Stimulated activated CD8-positive, alpha-beta memory T cell treated with anti-CD3 and anti-CD28 coated beads, Interleukin-7, amount 100 ng/mL, for 1 hour (primary cell): ENCODE measurements at places on chromosomes 2 and 18.

DNA sequence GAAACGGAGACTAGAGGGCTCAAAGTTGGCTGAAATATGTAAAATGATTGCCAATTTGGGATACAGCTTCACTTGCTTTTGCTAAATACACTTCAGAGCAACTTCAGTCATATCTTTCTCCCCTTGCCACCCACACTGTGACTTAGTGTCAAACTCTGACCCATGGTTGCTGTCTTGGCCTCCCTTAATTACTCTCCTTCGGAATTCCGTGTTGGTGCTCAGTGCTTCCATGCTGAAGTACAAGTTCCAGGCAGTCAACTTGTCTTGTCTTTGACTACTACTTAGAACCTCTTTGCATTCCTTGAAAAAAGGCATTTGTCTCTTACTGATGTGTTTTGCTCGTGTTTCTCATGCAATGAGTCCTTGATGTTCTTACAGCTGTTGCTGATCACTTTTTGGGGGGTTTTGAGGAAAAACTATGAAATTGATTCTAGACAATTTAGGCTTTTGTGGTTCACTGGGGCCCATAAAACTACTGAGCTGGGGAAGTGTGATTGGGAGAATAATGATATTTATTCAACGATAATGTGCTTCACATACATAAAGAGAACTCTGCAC lies 146.0 kb downstream of the UBE2E3 start:
- no peak for DNase-seq

DNA sequence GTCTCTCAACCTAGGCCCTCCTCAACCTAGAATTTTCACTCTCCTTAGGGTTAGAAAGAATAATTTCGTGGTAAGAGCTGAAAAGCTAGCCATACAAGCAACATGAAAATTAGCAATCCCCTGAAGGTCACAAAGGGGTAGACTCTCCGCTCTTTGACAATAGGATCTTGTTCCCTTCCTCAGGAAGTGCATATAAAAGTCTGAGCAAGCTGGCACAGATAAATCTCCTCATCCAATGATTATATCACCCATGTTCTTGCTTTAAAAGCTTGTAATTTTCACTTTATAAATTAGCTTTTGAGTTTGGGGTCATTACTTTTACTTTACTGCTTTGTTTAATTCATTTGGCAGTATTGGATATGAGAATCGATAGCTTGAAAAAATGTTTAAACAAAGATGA lies 852.3 kb upstream of the CRIM1 start:
- DNase-seq = no peak

GRCh38 chr2:177270531-177270930 lies 6.0 kb upstream of the NFE2L2 start:
- DNase-seq = no peak

DNA sequence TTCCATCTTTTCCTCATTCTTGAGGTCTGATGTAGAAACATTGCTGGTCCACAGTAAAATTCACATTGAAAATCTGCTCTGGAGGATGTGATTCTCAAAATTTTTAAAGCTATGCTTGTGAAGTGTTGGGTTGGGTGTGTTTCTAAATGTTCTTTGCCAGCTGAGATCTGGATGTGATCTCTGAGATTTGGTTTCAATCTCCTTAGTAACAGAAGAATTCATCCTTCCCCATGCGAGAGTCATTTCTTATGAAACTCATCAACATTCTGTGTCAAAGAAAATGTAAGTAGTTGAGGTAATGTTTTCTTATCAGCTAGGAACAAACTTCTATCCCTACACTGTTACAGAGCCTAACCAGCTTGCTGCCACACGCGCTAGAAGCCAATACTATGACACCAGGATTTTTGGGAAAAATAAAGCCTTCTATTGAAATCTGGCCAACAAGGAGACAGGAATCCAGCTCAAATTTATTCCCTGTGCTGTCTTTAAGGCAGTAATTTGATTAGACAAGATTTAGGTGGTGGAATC lies 134.9 kb downstream of the PTH2R start:
- DNase-seq = no peak

GRCh38 chr2:70941186-70941585 lies 5.5 kb downstream of the ATP6V1B1 start:
- DNase-seq = no peak

DNA sequence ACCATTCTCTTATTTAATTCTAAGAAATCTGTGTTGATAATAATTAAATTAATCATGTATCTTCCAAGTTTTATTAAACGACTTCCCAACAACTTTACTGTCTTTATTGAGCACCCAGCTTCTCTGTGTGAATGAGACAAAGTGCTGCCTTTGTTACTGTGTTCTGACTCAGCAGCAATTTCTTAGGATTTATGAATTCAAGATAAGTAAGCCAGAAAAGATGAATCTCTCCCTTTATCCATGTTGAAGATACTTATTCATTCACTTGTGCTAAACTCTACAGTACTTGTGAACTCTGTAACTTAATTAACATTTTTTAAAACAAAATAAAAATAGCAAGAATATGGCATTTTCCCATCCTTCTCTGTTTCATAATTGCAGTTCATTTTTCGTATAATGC lies 1403.3 kb upstream of the DDX18 start:
- no peak for DNase-seq

DNA sequence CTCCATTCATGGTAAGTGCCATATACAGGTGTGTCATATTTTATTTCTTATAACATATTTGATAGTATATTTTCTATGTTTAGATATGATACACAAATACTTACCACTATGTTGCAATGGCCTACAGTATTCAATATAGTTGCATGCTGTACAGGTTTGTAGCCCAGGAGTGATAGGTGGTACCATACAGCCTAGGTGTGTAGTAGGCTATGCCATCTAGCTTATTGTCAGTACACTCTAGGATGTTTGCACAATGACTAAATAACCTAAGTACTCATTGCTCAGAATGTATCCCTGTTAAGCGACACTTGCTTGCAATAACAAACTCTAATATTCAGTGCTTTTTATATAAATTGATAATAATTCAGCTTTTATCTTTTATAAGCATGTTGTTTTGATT lies 563.1 kb upstream of the LINC00305 start:
- DNase-seq = no peak

DNA sequence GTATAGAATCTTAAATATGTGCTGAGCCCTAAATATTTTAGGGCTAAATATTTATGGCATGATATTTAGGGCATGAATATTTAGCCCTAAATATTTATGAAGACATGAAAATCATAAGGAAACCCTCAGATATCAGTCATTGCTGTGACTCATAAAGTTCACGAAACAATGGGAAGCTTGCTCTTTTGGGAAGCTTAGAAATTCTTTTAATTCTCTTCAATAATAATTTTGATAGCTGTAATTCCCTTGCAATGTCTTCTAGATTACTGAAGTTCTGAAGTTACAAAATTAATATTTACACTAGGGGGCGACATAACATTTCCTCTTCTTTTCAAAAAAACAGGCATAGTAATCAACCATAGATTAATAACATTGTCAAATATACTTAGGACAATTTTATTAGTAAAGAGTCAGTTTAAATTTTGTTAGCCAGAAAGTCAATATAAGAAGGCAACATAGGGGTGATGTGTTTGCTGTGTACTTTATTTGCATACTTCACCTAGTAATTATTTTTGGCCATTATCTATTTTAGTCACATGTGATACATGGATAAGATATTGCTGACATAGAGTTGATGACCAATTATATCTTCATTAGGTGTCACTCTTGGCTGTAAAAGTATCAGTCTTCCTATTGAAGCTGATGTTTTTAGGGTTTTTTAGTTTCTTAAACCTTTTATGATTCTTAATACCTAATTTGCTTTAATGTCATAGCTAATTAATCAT lies 13.2 kb downstream of the ZNF804A start:
- DNase-seq = no peak

- no peak for DNase-seq
These were observed 30.6 kb upstream of the SPP2 start for GRCh38 chr2:234019896-234020295.

DNA sequence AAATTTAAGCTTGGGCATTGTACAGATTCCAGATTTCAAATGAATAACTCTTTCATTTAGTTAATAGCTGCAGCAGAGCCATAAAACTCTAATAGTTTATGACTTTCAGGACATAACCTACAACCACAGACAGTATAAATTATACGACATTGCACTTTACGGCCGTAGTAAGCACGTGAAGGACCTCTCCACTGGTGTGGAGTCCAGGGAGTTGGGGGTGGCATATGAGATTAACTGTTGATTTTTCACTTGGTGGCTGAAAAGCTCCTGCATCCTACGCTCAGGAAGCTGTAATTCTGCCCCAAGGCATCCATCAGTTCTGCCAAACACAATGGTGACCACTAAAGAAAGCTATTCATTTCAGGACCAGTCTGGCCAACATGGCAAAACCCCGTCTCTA lies 376.2 kb downstream of the SOX11 start:
- DNase-seq = no peak

GRCh38 chr18:13006531-13007247 lies 15.5 kb downstream of the CEP192 start:
- DNase-seq = no peak

DNA sequence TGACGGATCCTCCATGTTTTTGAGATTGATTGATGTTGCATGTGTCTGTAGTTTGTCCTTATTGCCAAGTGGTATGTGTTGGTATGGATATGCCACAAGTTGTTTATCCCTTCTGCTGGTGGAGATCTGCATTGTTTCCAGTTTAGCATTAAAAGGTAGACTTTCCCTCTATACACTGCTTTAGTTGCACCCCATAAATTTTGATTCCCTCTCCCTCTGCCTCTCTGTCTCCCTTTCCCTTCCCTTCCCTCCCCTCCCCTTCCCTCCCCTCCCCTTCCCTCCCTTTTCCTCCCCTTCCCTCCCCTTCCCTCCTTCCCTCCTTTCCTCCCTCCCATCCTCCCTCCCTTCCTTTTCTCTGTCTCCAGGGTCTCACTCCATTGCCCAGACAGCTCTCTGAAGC lies 18.6 kb upstream of the TOGARAM2 start:
- no peak for DNase-seq

DNA sequence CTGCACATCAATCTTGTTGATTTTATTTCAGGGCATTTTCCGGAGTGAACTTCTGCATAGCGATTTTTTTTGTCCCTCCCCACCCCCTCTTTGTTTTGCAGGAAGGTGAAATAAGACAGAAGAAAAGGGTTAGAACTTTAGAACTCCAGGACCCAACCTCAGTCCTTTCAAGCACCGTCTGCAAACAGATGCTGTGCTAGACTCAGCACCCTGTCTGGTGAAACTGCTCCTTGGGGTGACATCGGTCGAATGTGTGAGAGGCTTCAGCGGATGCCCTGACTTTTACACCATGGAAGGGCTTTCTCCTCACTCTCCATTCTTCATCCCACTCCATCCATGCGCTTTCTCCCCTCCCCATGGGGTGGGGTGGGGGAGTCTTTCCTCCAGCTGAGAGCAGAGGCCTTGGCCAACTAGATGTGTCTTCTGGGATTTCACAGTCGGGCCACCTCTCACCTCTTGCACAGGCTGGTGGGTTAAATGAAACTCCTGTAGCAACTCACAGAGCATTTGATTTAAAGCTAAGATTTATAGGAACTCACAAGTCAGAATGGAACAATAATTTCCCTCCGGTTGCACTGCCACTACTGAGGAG lies 43.3 kb upstream of the EDAR start:
- no peak for DNase-seq

- no peak for DNase-seq
These were observed 91.9 kb downstream of the VRK2 start for GRCh38 chr2:58138396-58139030.

DNA sequence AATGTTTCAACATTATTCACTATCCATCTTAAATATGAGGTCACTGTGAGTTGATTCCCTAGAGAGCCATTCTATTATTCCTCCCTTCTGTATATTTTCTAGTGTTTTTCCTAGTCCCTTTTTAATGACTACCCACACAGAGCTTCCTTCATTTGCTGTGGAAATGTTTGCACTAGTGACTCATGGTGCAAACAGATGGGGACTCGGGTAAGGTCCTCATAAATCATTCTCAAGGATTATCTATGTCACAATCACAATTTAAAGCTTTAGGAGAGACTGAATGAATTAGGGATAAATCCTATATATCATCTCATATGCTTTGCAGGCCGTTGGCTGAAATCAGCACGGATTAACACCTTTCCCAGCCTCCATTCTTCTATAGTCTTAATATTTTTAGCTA lies 159.6 kb downstream of the DCC start:
- DNase-seq = no peak

DNA sequence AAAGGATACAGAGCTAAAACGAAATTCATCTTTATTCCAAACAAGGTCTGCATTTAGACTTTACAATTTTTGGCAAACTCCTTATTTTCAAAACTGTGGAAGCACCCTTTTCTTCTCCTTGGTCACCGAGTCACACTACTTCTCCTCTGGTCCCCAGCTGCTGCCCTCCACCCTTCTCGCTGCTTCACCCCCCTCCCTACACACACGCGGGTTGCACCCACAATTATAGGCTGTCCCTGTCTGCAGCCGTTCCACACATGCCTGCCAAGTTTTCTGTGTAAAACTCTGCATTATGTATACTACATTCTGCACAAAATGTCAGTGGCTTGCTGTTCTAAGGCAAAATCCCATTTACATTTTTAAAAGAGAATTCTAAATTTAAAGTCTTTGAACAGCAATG lies 63.5 kb downstream of the PTPN2 start:
- DNase-seq = no peak

GRCh38 chr2:20633794-20634506 lies 16.9 kb downstream of the HS1BP3 start:
- no peak for DNase-seq

- no peak for DNase-seq
These were observed 1045.0 kb upstream of the DDX18 start for GRCh38 chr2:116769514-116769913.

GRCh38 chr2:64021578-64021977 lies 2.4 kb upstream of the VPS54 start:
- no peak for DNase-seq

- DNase-seq = no peak
These were observed 29.5 kb downstream of the EPB41L5 start for GRCh38 chr2:120042359-120042758.

DNA sequence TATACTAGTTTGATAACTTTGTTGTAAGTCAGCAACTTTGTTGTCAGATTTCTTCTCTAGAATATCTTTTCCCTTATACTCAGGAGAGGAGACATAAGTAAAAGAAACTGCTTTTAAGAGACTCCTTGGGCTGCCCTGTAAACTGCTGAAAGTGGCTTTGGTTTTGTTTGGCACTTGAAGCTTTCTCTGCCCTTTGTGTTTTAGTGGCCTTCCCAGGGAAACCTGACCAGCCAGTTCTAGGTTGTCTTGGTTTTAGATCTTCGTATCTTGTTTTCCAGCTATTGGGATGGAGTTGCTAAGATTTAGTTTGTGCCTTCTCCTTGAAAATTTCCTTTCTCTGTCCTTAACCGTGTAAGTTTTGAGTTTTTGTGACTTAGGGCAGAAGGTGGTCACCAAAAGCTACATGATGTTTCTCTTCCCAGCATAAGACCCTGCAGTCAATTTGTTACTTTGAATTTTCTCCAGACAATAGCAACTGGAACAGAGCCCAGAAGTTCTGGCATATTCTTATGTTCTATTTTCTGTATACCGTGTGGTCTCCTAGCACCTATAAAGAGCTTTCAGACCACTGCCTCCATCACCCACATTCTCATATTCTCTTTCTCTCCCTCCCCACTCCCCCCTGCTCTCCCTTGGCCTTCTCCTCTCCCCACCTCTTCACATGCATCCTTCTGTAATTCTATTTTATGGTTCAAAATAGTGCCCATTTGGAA lies 81.1 kb downstream of the BOLA3 start:
- no peak for DNase-seq
